ENCODE measurements at places on chromosomes 2 and 18. TPM values are rescaled to one million over a fixed set of nuclear protein-coding genes. Genes with fewer than 3 reads are reported as not detected.

The RAB6D gene
- 0.10 TPM for total RNA-seq

The NAT8 gene
- total RNA-seq, result not detected

The C2orf15 gene
- total RNA-seq, result 0.32 TPM

The QPCT gene
- total RNA-seq, result 5.6 TPM

The FAM110C gene
- total RNA-seq, result 1.4 TPM

The RTP5 gene
- not detected for total RNA-seq

The AP1S3 gene
- 0.61 TPM for total RNA-seq

The CRYBA2 gene
- total RNA-seq, result not detected

The POTEI gene
- not detected for total RNA-seq

The OR6B2 gene
- total RNA-seq, result not detected

The SS18 gene
- total RNA-seq, result 69.9 TPM

The NPHP1 gene
- total RNA-seq, result 2.2 TPM

The NCKAP5 gene
- total RNA-seq, result 1.7 TPM

The SLC38A11 gene
- total RNA-seq, result 1.1 TPM

The FRZB gene
- total RNA-seq, result 5.5 TPM

The SLC4A3 gene
- total RNA-seq, result 6.7 TPM

The PLEK gene
- 30.0 TPM for total RNA-seq

The MYO3B gene
- total RNA-seq, result not detected

The CPLX4 gene
- total RNA-seq, result not detected

The AMER3 gene
- not detected for total RNA-seq

The ERFE gene
- 1.5 TPM for total RNA-seq

The CIDEA gene
- 138 TPM for total RNA-seq

The DSEL gene
- total RNA-seq, result 19.8 TPM

The DSC2 gene
- 11.9 TPM for total RNA-seq

The UGT1A10 gene
- total RNA-seq, result not detected

The KANSL1L gene
- 14.6 TPM for total RNA-seq

The SERPINB4 gene
- not detected for total RNA-seq

The RND3 gene
- 225 TPM for total RNA-seq

The EIPR1 gene
- total RNA-seq, result 16.3 TPM

The PAX8 gene
- 5.3 TPM for total RNA-seq

The DYNAP gene
- not detected for total RNA-seq

The SLC9A2 gene
- not detected for total RNA-seq

The POLR1A gene
- total RNA-seq, result 43.6 TPM

The REG1B gene
- total RNA-seq, result 2.6 TPM

The KCNJ13 gene
- not detected for total RNA-seq

The LIMS3 gene
- total RNA-seq, result 9.7 TPM

The CAPN14 gene
- 0.10 TPM for total RNA-seq

The ZC3H15 gene
- total RNA-seq, result 59.5 TPM

The MYOM1 gene
- 3.9 TPM for total RNA-seq

The GPR155 gene
- 8.9 TPM for total RNA-seq

The LYPD6 gene
- not detected for total RNA-seq

The SLC16A14 gene
- 2.5 TPM for total RNA-seq

The HAAO gene
- total RNA-seq, result 2.8 TPM

The ARMC9 gene
- total RNA-seq, result 11.8 TPM

The COL4A3 gene
- total RNA-seq, result 0.67 TPM

The GKN2 gene
- not detected for total RNA-seq

All from mesenteric fat pad (tissue), 1 donor.